Activated effector memory CD4-positive, alpha-beta T cell treated with Interleukin-2 at 50 U/mL for 16 hours (primary cell): ENCODE measurements at places on chromosomes 7 and 10.

DNA sequence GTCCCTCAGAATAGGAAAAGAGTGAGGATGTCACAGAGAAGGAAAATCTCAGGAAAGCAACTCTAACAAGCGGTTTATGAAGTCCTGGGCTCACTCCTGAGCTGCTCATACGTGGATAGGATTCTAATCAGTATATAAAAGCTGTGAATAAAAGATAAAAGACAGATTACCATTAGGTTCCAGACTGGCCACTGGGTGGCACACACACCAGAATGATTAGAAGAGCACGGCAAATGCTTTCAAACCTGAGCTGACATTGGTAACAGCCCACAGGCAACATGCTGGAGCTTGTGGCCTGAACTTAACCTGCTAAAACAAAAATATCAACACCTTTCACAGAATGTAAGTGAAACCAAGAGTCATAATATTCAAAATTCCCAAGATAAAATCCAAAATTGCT, 370.8 kb downstream of the GRID1 start:
- no peak for DNase-seq

DNA sequence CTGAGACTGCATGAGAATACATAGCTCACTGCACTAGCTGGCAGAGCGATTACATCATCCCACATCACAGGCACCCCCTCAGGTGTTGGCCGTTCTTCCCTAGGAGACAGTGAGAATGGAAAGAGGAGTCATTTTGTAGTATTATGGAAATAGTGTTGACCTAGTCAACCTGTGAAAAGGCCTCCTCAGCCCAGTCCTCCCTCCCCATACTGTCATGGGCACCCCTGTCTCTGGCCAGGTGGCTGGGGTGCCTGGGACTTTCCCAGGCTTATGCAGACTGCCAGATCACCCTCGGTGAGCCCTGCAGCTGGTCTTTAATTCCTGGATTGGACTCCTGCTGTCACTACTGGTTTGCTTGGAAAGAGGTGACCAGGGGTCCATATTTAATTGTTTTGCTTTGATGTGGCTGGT, 4.0 kb downstream of the INPP5A start:
- no peak for DNase-seq

GRCh38 chr7:91240376-91240941, 23.8 kb upstream of the FZD1 start:
- no peak for DNase-seq

- no peak for DNase-seq
Measured at GRCh38 chr10:93079663-93080349, 6.1 kb downstream of the CYP26A1 start.

- no peak for DNase-seq
Measured at GRCh38 chr10:102605712-102606111, 38.6 kb upstream of the TRIM8 start.

- no peak for DNase-seq
Measured at GRCh38 chr7:962401-963081, 8.1 kb upstream of the ADAP1 start.

- DNase-seq = no peak
Measured at GRCh38 chr10:129942019-129942277, 22.1 kb downstream of the EBF3 start.

DNA sequence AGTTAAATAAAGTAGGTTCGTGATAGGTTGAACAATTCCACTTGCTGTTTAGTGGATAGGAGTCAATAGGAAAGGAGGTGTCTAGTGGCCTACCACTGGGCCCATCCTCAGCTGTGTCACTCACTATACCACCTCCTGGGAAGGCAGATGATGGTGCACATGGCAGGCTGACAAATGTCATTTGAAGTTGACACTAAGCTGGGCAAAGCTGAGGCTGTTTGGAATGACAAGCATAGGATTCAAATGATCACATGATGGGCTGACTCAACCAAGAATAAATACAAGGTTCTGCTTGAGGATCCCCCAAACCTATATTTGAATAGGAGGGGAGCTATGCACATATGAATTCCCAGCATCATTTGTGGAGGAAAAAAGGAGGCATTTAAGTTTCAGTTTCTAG, 489.8 kb downstream of the RPS24 start:
- no peak for DNase-seq

GRCh38 chr7:151232917-151233701, 826 bp downstream of the CHPF2 start:
- peak; percentile 59 for DNase-seq

- DNase-seq = no peak
Measured at GRCh38 chr7:157771689-157772088, 434.9 kb downstream of the DNAJB6 start.

DNA sequence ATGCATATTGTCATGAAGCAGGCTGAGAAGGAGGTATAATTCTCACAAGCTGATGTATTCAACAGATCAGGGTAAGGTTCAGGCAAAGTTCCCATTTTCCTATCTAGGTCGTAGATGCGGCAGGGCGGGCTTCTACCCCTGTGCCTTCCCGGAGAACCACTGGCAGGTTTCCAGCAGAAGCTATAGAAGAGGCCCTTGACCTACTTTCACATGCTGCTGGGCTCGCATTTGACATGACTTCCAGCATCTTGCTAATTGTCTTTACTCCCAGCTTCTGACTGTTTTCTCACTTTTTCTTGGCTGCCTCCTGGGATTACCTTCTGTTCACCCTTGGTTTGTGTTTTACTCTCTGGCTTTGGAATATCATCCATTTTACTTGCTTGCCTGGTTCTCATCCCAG, 32.6 kb upstream of the ORC5 start:
- DNase-seq = no peak
